ENCODE measurements at places on chromosomes 12 and 14. TPM values are rescaled to one million over a fixed set of nuclear protein-coding genes. Genes with fewer than 3 reads are reported as not detected.

Gene DIO3
- not detected for total RNA-seq

Gene KLRK1
- total RNA-seq = not detected

Gene DIO2
- 2.7 TPM for total RNA-seq

Gene ANHX
- not detected for total RNA-seq

Gene CCND2
- total RNA-seq = 29.9 TPM

Gene MANSC1
- 3.5 TPM for total RNA-seq

Gene P2RX7
- total RNA-seq = 0.72 TPM

Gene ITPR2
- total RNA-seq = 80.3 TPM

Gene ACSS3
- total RNA-seq = 0.19 TPM

Gene AKT1
- 220 TPM for total RNA-seq

Gene SYT1
- 1.7 TPM for total RNA-seq

Gene CABP1
- total RNA-seq = 0.09 TPM

Gene RPGRIP1
- total RNA-seq = not detected

Gene IFNG-AS1
- total RNA-seq = not detected

Gene RNASE3
- total RNA-seq = not detected

Gene LRP1-AS
- total RNA-seq = not detected

Gene ANAPC7
- total RNA-seq = 56.6 TPM

Gene CLEC4A
- 0.09 TPM for total RNA-seq

Gene NDUFB1
- total RNA-seq = 154 TPM

Gene GLT8D2
- total RNA-seq = 0.45 TPM

Gene ADGRD1
- total RNA-seq = 0.09 TPM

Gene PLEKHD1
- total RNA-seq = under 0.01 TPM

Gene MLXIP
- 12.9 TPM for total RNA-seq

Gene SLC24A4
- under 0.01 TPM for total RNA-seq

Gene TNFAIP2
- 37.9 TPM for total RNA-seq

Gene TDRD9
- total RNA-seq = 1.0 TPM

Gene BATF
- not detected for total RNA-seq

Gene RHOJ
- total RNA-seq = 112 TPM

Gene SDR9C7
- total RNA-seq = not detected

Gene SIVA1
- 99.4 TPM for total RNA-seq

Gene HOXC11
- total RNA-seq = not detected

Gene PSMC6
- 100 TPM for total RNA-seq

Gene GPR84
- not detected for total RNA-seq

Gene CEBPE
- total RNA-seq = not detected

Gene RERG
- not detected for total RNA-seq

Gene OAS2
- 5.8 TPM for total RNA-seq

Gene VRTN
- not detected for total RNA-seq

Gene C14orf119
- total RNA-seq = 64.3 TPM

Gene TOMM20L
- total RNA-seq = not detected

Gene MTA1
- total RNA-seq = 45.7 TPM

Gene DAO
- not detected for total RNA-seq

Gene E2F7
- 9.8 TPM for total RNA-seq

Gene ANG
- total RNA-seq = 2.6 TPM

Data from endothelial cell of coronary artery (primary cell).